ENCODE measurements at places on chromosomes 16 and 17.

DNA sequence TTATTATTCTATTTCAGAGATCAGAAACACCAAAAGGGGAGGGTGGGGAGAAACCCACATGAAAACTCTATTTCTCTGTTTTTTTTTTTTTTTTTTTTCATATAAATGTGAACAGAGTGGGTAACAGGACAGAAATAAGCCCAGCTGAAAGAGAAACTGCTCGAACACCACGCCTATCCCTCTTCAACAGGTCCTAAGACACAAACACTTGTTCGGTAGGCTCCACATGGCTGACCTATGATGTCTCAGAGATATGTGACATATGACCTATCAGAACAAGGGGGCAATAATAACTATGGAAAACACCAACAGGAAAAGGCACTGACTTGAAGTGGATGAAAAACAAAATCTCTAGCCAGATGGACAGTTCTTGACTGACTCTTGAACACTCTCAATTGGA, 44.8 kb downstream of the PARN start:
- no peak for DNase-seq

DNA sequence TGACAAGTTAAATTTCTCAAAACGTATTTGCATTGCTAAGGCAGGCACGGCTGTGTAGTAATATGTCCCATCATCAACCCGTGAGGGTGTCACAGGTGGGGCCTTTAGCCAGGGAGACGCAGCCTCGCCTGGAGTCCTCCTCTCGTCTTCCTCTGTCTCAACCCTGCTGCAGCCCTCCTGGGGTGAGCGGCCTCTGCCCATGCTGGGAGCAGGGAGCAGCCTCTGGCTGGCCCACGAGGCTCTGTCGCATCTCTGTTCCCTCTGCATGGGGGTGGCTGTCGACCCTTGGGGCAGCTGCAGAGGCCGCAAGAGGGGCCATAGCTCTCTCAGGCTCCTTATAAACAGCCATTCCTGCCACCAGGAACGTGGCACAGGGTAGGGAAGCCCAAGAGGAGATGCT, 806 bp upstream of the SMIM5 start:
- no peak for DNase-seq

DNA sequence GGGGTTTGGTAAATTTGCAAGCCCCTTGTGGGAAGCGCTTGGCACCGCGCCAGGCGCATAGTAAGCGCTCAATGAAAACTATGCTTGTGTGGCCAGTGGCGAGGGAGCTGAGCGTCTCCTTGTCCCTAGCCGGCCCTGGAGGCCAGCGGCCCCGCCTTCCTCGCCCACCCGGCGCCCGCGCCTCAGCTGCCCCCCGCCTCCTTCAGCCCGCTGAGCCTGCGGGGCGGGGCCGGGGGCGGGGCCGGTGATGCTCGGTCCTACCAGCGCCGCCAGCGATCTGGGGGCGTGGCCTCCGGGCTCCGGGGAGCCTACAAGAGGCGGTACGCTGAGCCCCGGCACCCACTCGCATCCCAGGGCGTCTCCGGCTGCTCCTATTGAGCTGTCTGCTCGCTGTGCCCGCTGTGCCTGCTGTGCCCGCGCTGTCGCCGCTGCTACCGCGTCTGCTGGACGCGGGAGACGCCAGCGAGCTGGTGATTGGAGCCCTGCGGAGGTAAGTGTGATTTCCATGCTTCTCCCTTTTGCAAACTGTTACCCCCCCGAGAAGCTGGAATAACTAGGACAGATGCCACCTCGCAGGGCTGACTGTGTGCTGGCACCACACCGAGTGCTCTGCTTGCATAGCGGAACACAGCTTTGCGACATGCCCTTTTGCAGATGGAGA, at the start of gene CRISPLD2:
CRISPLD2 (plus strand) TSS at position 342 of the 661 bp plus-strand sequence. CDS start 18,511 bp downstream, outside the sequence.
- peak; percentile 10 for DNase-seq

GRCh38 chr16:57422026-57422944, 17.7 kb downstream of the CCL17 start:
- DNase-seq: no peak

- no peak for DNase-seq
Measured at GRCh38 chr16:85274924-85275323, 162.7 kb upstream of the CIBAR2 start.

GRCh38 chr16:59126486-59126885, 392.4 kb upstream of the GOT2 start:
- no peak for DNase-seq

GRCh38 chr17:78573955-78574354, 3.2 kb downstream of the DNAH17 start:
- DNase-seq: no peak

DNA sequence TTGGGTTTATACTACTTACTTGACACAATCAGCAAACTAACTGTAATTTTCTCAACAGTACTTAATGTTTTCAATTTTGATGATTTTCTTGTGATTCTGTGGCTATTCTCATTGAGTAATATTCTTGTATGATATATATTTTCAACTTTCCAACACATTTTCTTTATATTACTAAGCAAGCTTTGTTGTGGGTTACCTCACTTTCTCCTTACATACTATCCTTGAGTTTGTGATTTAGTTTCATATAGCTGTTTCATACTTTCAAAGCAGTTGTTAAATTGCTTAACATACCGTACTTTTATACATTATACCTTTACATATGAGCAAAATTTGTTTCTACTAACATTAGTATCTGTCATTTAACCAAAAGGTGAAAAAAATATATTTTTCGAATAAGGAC, 197.1 kb downstream of the BCAS3 start:
- no peak for DNase-seq

DNA sequence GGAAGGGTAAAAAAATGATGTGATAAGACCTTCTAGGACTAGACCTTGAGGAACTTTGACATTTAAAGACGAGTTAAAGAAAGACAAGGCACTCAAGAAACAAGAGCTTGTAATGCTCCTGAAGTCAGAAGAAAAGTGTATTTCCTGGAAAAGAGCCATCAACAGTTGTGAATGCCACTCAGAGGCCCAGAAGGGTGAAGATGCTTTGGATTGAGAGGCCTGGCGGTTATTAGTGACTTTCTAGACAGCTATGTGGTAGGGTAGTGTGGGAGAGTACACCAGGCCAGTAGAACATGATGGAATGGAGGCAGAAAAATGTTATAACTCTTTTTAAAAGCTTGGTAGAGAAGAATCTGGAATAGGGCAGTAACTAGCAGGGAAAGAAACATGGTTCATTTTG, 34.1 kb upstream of the ANKFN1 start:
- DNase-seq: no peak

Data from cortex of kidney (tissue), 1 donor.